ENCODE measurements at places on chromosomes 2 and 18.
A peak's percentile ranks its signal among the peaks of the same experiment; 100 is the strongest.

- DNase-seq, result no peak
Measured at GRCh38 chr2:119808516-119809147, 48.9 kb downstream of the PTPN4 start.

- no peak for DNase-seq
Measured at GRCh38 chr2:212640428-212640827, 101.8 kb upstream of the ERBB4 start.

DNA sequence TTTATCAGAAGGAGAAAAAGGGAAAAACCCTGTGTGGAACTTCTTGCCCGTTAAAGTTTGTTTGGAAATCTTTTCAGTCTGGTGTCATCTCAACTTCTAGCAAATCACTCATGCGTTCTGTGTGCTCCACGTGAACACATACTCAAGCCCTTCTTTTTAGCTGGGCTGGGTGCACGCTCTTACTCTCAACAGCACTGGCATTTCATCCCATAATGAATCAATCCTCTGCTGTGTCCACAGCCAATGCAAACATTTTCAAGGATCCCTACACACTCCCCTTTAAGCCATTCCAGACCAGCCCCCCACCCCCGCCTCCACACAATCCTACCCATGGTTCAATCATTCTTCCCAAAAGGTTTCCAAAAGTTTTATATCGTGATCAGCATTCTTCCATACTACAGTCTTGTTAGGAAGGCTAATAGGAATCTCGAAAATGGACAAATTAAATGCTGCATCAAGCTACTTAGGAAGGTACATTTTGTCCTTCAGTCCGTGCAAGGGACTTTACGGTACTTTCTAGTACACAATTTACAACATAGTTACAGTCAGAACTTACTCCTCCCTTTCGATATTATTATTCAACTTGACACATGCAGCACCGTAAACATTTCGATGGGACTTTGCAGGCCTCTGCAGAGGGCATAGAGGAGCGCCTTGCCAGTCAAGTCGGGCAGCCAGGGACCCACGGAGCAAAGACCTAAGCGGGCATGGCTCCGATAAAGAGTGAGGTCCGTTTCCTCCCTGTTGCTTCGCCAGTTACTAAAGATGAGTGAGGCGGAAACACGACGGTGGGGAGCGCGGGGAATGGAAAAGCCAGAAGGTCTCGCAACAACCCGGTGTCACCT lies 1.4 kb downstream of the PTGR3 start:
- DNase-seq, result no peak

DNA sequence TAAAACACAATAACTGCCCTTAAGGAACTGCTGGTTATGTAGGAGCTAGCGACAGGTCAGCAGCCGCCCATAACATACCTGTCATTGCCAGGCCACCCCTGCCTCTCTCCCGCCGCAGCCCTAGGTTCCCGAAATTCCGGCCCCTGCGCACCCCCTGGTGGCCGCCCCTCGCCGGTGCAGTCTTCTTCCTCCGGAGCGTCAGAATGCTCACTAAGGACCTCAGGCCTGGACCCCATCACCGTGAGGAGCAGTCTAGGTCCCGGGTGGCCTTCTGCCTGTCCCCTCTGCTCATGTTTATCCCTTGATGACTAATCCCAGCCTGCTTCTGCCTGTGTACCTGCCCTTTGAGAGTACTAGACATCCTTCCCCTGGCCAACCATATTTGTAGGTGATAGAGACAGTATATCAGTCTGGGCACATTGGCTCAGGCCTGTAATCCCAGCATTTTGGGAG lies 115.7 kb upstream of the SLC1A4 start:
- DNase-seq, result no peak

- DNase-seq, result no peak
Measured at GRCh38 chr2:188449561-188449960, 157.9 kb downstream of the GULP1 start.

DNA sequence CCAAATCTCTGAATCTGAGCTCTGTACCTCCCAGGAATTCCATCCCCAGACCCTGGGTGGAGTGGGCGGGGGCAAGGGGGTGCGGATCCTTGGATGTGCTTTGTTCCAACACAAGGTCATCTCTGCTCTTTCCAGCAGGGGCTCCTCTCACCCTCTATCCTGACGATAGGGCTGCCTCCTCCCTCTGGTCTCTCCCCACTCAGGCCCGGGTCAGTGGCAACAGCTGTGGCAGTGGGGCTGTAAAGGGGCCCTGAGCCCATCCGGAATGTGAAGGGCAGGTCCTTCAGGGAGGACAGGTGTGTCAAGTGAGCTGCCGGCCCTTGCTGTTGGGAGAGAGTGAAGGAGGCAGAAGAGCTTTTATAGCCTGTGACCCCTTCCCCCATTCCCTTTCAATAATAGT lies 167.8 kb downstream of the CELF4 start:
- no peak for DNase-seq

DNA sequence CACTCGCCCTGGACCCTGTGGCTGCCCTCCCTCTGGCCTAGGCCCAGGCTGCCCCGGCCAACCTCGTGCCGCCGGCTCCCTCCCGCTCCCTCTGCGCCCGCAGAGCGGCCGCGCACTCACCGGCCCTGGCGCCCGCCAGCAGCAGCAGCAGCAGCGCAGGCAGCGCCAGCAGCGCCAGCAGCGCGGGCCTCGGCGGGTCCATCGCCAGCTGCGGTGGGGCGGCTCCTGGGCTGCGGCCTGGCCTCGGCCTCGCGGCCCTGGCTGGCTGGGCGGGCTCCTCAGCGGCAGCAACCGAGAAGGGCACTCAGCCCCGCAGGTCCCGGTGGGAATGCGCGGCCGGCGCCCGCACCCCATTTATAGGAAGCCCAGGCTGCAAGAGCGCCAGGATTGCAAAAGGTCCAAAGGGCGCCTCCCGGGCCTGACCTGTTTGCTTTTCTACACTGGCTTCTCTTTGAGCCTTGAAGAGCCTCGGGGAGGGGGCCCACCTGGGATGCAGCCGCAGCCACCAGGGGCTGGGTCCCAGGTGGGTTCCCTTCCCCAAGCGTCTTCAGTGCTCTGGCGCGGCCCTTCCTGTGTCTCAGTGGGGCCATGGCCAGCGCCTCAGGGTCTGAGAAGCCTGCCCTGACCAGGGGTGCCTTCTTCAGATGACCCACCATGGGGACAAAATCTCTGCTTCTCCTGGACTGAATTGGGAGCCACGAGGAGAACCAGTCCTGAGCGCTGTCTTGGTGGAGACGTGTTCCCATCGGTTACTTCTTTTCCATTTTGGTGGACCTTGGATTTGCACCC lies at the start of gene APOB:
Gene APOB (minus strand): TSS at position 330 of the 789 bp plus-strand sequence. CDS start 128 bp downstream, at position 202.
- no peak for DNase-seq

GRCh38 chr2:133265432-133265949 lies 302.8 kb downstream of the NCKAP5 start:
- DNase-seq, result no peak

DNA sequence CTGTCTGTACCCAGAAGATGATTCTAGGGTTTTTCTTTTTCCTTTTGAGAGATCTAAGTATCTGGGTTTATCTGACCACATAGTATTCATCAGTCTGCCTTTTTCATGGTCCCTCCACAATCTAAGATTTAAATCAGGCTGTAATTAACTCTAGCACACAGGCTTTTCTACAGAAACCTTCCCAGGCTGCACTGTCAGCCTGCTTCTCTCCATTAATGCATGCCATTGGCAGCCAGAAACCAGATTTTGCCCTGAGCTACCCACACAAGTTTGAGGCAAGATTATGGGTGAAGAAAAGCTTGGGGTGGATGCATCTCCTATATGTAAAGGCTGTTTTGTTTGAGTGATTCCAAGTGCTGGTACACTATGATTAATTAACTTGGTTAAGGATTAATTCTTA lies 45.7 kb upstream of the EML4 start:
- no peak for DNase-seq

DNA sequence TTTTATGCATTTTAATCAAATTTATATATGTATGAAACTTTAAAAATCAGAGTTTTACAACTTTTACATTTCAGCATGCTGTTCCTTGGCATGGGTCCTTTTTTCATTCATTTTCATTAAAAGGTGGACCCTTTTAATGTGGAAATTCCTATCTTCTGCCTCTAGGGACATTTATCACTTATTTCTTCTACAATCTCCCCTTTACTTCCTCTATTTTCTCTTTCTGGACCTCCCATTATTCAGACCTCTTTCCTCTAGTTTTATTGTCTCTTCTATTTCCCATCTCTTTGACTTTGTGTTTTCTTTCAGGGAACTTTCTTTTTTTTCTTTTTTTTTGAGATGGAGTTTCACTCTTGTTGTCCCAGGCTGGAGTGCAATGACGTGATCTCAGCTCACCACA lies 5.7 kb downstream of the PROC start:
- no peak for DNase-seq

GRCh38 chr2:149857344-149857743 lies 269.8 kb upstream of the MMADHC start:
- no peak for DNase-seq

- DNase-seq, result no peak
Measured at GRCh38 chr2:12605366-12605765, 111.4 kb upstream of the TRIB2 start.

- no peak for DNase-seq
Measured at GRCh38 chr2:9146646-9147045, 60.0 kb upstream of the ASAP2 start.

DNA sequence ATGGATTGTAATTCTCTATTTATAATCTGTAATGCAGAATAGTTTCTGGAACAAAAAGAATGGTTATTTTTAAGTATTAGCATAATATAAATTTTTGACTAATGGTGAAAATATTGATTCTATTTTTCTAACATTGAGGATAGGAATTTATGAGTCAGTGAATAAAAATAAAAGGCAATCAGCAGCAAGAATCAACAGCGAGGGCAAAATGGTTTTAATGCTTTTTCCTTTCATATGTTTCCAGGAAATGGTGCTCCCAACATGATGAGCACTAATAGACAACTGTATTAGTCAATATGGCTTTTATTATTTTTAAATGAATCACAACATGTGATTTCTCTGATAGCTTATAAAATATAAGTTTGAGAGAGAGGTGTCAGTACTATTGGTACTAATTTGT lies 90.7 kb upstream of the TFPI start:
- no peak for DNase-seq

- DNase-seq, result no peak
Measured at GRCh38 chr2:196406-196805, 67.4 kb downstream of the SH3YL1 start.

DNA sequence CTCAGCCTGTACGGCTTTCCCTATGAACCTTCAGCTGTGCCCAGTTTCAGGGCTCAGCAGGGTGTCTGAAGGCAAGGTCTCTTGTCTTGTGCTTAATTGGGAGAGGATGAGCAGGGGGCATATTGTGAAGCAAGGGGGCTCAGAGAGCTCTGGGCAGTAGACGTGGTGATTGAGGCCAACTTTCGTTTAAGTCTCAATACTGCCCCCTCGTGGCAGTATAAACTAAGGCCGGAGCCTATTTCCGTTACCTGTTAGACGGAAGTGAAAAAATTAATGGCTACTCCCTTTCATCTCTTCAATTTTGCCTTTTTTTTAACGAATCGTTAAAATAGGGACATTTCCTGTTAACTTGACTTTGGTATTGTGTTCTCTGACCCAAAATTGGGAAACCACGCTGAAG lies 193.4 kb downstream of the TDRD15 start:
- peak; percentile 23 for DNase-seq

- no peak for DNase-seq
Measured at GRCh38 chr18:6315517-6316331, 99.0 kb downstream of the L3MBTL4 start.

DNA sequence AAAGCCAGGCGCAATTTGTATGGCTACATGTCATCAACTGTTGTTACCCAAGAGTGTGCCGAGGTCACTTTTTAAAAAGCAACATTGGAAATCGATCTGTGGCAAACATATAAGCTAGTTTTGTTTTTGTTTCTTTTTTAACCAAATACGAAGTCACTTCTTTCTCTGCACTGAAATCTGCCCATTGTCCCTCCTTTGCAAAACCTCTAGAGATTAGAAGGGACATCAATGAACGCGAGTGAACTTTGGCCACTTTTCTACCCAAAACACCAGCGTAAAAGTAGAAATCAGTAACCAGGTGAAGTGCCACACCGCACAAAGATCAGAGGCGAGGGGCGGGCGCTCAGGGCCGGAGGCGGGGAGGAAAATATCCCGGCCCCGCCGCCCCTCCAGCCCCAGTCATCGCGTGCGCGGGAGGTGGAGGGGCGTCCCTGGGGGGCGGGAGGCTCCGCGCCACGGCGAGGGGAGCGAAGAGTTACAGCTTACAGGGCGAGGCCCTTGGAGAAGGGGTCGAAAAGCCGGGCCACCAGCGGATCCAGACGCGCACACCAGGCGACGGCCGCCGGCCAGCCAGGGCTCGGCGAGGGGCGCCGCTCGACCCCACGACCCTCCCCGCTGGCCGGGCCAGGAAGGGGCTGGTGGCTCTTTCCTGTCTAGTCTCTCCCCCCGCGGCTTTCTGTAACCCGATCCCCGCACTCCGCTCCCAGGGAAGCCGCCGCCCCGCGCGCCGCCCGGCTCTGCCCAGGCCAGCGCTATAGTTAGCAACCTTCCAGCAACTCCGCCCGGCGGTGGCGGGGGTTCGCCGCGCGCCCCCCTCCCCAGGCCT lies 993 bp downstream of the RBMS1 start:
- no peak for DNase-seq

DNA sequence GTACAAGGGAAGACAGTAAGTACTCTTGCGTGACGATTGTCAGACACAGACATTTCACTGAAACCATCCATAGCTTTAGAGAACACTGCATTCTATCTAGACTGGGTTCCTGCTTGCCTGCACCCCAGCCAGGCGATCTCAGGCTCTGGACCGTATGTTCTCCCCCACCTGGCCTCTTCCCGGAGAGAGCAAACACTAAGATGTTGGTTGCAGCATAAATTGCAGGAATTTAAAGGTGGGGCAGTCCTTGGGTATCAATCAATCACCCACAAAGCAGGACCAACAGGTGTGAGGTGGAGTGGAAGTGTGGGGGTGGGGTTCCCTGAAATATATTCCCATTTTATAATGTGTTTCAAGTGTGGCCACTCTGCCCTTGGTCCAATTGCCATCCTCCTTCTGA lies 103.6 kb upstream of the TGFA start:
- no peak for DNase-seq

- no peak for DNase-seq
Measured at GRCh38 chr2:168346725-168347477, 99.5 kb upstream of the STK39 start.

- DNase-seq, result no peak
Measured at GRCh38 chr2:191264647-191265081, 19.5 kb downstream of the MYO1B start.

GRCh38 chr18:76476665-76477561 lies 18.1 kb downstream of the ZNF516 start:
- DNase-seq, result no peak

Measured in iPS DF 19.7 (cell line).